Cardiac muscle cell (in vitro differentiated cells and primary cell): ENCODE measurements at places on chromosomes 11 and 22. TPM values are rescaled to one million over a fixed set of nuclear protein-coding genes. Genes with fewer than 3 reads are reported as not detected.

The P2RY2 gene
- 0.25 and 0.48 TPM in 2 replicates for total RNA-seq

DNA sequence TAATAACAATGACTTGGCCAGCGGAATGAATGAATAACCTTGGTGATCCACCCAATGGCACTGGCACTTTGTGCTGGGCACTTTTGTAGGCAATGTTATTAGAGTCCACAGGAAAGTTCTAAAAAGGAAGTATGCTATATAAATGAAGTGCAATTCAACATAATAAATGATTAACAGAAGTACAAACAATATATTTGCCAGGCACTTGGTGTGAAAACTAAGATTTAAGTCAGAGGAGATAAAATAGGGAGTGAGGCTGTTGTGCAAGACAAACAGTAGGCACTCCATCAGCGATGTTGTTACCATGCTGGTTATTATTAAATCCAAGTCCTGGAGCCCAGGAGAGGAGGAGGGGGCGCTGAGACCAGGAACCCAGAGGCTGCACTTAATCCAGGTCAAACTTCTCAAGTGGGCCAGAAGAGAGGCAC, 173.8 kb downstream of the LARGE1 start:
- H3K4me1 ChIP-seq = no peaks in the 10 kb centered on the region
- H3K4me3 ChIP-seq = no peak overlapping the region
- H3K27ac ChIP-seq = no peak overlapping the region
- no peak for DNase-seq
- H3K36me3 ChIP-seq = no peaks in the 10 kb centered on the region

DNA sequence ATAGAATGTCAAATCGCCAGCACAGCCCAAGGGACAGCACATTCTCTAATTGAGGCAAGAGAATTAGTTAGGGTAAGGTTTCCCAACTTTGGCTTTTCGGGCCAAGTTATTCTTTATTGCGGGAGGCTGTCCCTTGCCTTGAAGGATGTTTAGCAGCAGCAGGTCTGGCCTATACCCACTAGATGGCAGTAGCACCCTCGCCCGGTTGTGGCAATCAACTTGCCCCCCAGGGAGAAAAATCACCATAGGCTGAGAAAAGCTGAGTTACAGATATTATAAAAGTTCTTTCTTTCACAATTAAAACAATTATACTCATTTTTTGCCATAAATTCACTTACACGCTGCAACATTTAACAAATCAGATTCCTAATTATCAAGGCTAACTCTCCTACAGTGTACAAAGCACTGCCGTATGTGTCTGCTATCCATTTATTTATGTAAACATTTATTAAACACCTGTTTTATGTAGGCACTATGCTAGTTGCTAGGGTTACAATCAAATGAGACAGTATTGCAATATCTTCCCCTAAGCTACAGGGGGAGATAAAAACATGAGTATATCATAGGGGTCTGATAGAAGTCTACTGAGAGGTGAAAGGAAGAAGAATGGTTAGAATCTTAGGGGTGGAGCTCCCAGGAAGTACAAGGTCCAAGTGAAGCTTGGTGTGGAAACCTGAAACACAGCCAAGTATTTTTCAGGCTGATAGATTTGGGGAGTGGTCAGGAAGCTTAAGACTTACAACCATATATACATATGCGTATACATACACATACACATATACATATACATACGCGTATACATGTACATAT, 452.3 kb downstream of the RAB38 start:
- H3K27me3 ChIP-seq = no peaks in the 10 kb centered on the region
- no peak overlapping the region for H3K4me3 ChIP-seq
- H3K4me1 ChIP-seq = no peaks in the 10 kb centered on the region

DNA sequence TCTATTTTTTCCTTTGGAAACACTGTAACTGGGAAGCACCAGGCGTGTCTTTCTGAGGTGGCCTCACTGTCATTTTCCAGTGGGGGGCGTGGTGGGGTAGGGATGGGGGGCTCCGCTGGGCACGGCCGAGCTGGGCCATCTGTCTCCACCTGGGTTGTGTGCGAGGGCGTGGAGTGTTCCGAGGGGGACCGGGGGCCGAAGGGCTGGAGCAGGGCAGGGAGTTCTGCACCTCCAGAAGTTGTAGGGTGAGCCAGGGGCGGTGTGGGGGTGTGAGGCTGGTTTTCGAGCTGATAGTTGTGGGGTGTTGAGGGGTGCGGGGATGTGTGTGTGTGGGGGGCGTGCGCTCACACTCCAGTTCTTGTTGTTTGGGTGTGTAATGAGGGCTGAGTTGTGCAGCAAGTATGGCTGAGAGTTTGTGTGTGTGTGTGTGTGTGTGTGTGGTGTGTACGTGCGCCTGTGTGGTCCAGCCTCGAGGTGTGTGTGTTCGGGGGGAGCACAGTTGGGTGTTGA, 10.8 kb downstream of the YPEL4 start:
- H3K27ac ChIP-seq = peak overlapping the region; percentile 100
- no peaks in the 10 kb centered on the region for H3K27me3 ChIP-seq
- DNase-seq = peak; percentile 41
- peaks cover 29% of the 10 kb centered on the region for H3K4me1 ChIP-seq
- peak overlapping the region; percentile 92 for H3K4me3 ChIP-seq
- no peaks in the 10 kb centered on the region for H3K36me3 ChIP-seq
